ENCODE measurements at places on chromosomes 4 and X.
A peak's percentile ranks its signal among the peaks of the same experiment; 100 is the strongest.

- no peak for DNase-seq
These were observed 413.5 kb downstream of the GRIA2 start for GRCh38 chr4:157634057-157634456.

DNA sequence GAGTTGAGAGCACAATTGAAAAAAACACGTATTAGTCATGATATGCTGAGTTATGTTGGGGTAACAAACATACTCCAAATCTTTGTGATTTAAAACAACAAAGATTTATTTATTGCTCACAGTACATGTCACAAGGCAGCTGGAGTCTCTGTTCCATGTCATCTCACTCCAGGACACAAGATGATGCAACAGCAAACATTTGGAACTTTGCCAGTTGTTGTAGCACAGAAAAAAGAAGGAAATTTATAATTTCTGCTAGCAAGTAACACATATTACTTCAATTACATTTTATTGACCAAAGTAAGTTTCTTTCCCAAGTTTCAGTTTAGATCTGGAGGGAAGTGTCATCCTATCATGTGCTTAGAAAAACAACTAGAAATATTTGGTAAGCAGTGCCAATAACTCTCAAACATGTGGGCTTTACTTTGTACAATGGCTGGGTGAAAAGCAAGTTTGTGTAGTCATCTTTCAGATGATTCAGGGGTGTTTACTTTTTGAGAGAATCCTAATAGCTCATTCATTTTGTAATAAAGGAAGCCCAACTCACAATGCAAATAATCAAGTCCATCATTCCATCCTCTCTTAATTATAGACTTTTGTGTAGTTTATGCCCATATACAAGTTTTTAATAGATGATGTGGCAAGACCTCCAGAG lies 452.3 kb downstream of the ZIC3 start:
- no peak for DNase-seq

GRCh38 chrX:110097920-110098319 lies 95.0 kb downstream of the TMEM164 start:
- no peak for DNase-seq

DNA sequence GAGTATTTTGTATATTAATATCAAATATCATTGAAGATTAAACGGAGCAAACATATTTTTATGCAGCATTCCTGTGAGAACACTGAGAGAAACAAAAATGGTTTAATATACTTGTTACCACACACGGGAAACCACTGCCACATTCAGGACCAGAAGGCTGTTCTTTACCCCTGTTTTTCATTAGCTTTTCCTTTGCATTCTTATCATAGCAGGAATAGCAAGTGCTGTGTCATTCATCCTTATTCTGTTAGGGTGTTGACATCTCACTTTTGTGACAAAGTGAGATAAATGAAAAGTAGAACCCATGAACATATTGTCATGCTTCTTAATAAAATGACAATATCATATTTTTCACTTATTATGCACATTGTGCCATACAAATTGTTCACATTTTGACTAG lies 212.4 kb upstream of the NDST4 start:
- no peak for DNase-seq

DNA sequence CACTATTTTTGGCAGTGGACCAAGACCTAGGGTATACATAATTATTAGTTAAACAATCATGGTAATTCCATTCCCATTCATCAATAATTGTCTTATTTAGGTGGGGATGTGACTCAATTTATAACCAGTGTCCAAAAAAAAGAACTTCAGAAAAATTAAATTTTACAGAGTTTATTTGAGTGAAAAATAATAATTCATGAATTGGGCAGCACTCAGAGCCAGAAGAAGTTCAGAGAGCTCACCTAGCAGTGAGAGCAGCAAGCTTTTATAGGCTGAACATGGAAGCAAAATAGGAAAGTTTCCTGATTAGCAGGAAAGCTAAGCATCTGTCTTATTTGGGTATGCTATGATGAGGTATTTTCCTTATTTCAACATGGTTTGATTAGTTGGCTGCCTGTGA lies 500.8 kb downstream of the PCDH7 start:
- no peak for DNase-seq

GRCh38 chr4:1091561-1091995 lies 21.8 kb downstream of the RNF212 start:
- DNase-seq = no peak

DNA sequence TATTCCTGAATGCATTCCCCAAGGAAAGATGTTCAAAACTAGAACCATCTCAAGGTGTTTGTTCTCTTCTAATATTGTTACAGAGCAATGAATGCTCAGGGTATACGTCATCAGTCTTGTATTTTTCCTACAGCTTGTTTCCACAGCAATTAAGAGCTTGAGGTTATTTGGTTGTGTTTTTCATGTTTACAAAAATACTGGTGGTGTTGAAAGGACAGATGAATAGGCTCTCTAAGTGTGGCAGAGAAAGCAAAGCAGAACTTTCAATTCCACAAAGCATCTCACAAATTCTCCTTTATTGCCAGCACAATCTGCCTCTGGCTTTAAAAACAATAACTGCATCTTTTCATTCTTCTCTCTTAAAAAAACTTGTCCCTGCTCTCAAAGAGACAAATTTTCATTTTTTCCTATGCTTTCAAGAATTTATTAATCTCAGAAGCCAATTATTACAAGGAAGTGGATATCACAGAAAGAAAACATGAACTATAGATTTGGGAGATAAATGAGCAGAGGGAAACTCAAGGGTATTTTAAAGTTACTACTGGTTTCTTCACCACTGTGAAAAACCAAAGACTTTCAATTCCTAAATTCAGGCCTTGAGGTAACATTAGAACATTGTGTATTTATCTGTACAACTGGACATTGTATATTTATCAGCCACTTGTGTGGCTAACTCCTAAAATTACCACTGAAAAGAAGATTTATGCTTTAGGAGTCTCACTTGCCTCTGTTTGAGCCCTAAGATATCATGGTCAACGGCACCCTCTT lies 49.2 kb downstream of the DDX53 start:
- DNase-seq = no peak

DNA sequence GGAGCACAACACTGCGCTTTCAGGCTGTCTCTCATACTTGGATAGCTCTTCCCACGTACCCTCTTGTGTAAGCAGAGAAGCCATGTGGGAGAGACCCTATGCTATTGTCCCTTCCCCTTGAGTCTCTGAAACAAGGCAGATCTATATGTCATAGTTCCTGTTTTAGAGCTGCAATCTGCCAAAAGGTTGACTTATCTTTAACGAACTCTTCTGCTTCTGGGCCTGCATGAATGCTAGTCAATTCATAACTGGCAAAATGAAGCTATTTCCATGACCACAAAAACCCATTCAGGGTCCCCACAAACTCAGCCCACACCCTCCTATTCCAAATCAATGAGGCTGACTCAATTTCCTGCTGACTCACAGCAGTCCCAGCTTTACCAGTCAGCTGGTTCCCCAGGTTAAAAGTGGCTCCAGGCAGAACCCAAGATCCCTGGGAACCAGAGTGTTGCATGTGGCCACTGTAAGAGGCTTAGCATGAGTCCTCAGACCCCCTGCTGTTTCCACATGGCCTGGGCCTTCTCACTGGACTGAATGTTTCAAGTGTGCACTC lies 25.3 kb upstream of the SOD3 start:
- peak; percentile 97 for DNase-seq

DNA sequence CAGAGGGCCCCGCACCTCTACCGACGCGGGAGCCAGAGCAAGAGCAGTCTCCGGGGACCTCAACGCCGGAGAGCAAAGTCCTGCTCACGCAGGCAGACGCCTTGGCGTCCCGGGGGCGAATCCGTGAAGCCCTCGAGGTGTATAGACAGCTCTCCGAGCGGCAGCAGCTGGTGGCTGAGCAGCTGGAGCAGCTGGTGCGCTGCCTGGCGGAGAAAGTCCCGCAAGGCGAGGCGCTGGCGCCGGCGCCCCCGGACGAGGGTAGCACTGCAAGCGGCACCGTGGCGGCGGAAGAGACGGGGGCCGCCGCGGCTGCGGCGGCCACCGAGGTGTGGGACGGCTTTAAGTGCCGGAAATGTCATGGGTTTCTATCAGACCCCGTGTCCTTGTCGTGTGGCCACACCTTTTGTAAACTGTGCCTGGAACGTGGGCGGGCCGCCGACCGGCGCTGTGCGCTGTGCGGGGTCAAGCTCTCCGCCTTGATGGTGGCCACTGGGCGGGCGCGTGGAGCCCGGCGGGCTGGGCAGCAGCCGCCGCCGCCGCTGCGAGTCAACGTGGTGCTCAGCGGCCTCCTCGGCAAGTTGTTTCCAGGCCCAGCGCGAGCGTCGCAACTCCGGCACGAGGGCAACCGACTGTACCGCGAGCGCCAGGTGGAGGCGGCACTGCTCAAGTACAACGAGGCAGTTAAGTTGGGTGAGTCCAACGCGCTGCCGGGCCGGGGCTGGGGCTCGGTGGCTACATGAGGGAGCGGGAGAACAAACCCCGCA lies 672 bp downstream of the LONRF3 start:
- peak; percentile 10 for DNase-seq

- DNase-seq = peak; percentile 46
These were observed 782 bp downstream of the PITX2 start for GRCh38 chr4:110621839-110622751.

All from EL (cell line).